ENCODE measurements at places on chromosomes 13 and 19. TPM values are rescaled to one million over a fixed set of nuclear protein-coding genes. Genes with fewer than 3 reads are reported as not detected.

- no peak for DNase-seq
Observed at GRCh38 chr13:25920931-25921330, 130.9 kb downstream of the SHISA2 start.

DNA sequence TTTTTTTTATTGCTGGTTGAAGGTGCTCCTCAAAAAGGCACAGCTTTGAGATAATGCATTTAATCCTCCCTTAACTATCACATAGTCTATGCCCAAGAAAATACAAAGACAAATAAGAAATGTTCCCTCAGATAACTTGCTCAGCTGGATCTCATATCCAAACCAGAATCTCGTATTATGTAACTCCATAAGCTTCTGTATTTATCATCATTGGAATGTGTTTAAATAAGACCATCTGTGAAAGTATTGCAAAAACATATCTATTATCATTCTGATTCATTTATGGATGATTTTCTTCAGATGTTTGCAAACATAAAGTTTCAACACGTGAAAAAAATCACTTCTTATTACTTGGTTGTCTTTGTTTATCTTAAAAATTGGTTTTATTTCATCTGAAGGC lies 190.9 kb downstream of the IRS2 start:
- DNase-seq, result no peak

GRCh38 chr13:28045861-28046260 lies 54.5 kb downstream of the FLT3 start:
- DNase-seq, result no peak

Gene RYR1
- 4.5 TPM for polyA plus RNA-seq

GRCh38 chr13:110036060-110036459 lies 249.7 kb upstream of the IRS2 start:
- no peak for DNase-seq

DNA sequence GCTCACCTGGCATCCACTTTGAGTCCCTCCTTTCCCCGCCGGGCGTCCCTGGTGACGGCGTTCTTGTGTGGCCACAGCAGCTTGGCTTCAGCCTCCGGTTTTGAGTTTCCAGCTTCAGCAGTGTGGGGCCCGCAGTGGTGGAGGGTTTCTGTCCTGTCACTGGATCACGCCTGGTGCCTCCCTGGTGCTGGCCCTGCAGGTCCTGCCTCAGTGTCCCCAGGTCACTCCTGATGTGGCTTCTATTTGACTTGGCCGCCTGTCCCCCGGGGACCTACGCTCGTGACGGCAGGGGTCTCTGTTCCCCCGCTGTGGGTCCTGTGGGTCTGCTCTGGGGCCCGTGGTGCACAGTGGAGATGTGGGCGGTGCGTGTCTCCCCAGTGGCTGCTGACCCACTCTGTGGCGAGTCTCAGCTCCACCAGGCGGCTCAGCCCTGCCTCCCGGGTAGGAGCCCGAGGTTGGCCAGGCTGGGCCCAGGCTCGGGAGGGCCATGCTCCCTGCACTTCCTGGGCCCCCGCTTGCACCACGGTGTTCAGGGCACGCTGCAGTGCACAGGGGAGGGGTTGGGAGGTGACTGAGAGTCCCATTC lies 1.9 kb downstream of the ATP4B start:
- no peak for DNase-seq

Gene RELB
- polyA plus RNA-seq, result 5.7 TPM

GRCh38 chr13:103004661-103005345 lies 61.4 kb downstream of the SLC10A2 start:
- DNase-seq, result no peak

GRCh38 chr19:10612499-10613119 lies 12.7 kb upstream of the SLC44A2 start:
- DNase-seq, result no peak
